ENCODE measurements at places on chromosomes 5 and 9. TPM values are rescaled to one million over a fixed set of nuclear protein-coding genes. Genes with fewer than 3 reads are reported as not detected.

- DNase-seq = no peak
These were observed 50.7 kb upstream of the NKD2 start for GRCh38 chr5:957748-958485.

Gene SPATA31A3
- not detected for total RNA-seq

Gene FCN2
- total RNA-seq = 16.5 TPM

Gene ENTPD2
- total RNA-seq = 0.22 TPM
